NCI-H524 (cell line): ENCODE measurements at places on chromosomes 1 and 21.

GRCh38 chr1:56548571-56548970 is 30.8 kb downstream of the PLPP3 start:
- DNase-seq = no peak

GRCh38 chr1:201137579-201138310 is 10.8 kb upstream of the ASCL5 start:
- no peak for DNase-seq

DNA sequence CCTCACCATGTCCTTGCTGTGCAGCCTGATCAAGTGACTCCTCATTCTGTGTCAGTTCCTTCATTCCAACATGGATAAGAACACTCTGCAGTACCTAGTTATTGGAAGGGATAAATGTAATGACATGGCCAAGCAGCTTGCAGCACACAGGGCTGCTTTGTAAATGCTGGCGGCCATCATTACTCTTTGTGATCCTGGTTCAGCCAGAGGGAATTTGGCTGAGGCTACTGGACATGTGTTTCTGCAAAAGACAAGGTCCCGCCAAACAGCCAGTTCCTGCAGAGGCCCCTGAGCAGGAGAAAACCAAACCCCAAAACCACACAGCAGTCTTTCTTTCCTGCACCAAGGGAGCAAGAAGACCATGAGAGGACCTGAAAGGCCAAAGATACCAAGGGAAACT is 495.8 kb downstream of the AJAP1 start:
- DNase-seq = no peak

- no peak for DNase-seq
Measured at GRCh38 chr1:22738522-22738921, 27.9 kb downstream of the EPHB2 start.

GRCh38 chr1:59669752-59670312 is 144.9 kb upstream of the HOOK1 start:
- no peak for DNase-seq

- DNase-seq = no peak
Measured at GRCh38 chr1:2080884-2081283, 30.7 kb downstream of the PRKCZ start.

GRCh38 chr1:8323706-8324105 is 5.8 kb downstream of the SLC45A1 start:
- no peak for DNase-seq

GRCh38 chr1:17877896-17878295 is 122.8 kb downstream of the ACTL8 start:
- DNase-seq = no peak

GRCh38 chr1:112887599-112888283 is 68.3 kb downstream of the SLC16A1 start:
- peak; percentile 87 for DNase-seq

DNA sequence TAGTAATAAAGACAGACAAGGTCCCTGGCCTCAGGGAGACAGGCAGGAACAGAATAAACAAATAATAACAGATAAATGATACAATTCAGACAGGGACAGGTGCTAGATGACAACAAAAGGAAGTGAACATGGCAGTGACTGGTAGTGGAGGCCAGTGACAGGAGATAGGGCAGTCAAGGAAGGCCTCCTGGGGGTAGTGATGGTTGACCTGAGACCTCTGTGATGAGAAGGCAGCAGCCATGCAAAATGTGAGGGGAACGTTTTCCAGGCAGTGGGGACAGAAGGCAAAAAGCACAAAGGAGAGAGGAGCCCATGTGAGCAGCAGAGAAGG is 18.5 kb downstream of the OPTC start:
- no peak for DNase-seq

- no peak for DNase-seq
Measured at GRCh38 chr1:87045761-87046304, 131.4 kb downstream of the HS2ST1 start.

DNA sequence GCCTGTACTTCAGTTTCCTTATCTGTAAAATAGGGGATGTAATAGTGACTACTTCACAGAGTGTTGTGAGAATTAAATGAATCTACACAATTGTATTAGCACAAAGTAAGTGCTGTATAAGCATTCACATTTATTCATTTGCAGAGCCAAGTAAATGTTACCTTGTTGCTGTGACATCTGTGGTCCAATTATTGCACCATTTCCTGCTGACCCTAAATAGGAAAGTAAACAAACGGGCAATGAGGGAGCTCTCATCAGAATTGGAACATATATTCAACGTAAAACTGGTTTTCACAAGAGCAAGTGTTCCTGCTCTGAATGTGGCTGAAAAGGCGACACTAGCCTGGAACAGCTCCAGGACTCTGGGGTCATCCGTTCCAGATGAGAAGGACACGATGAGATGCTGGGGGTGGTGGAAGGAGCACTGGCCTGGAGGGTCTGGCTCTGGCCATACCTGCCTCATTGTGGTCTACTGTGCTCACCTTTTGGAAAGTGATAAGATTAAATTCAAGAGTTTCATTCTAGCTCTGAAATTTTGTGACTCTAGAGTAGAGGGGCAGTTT is 34.5 kb downstream of the PROX1 start:
- no peak for DNase-seq

DNA sequence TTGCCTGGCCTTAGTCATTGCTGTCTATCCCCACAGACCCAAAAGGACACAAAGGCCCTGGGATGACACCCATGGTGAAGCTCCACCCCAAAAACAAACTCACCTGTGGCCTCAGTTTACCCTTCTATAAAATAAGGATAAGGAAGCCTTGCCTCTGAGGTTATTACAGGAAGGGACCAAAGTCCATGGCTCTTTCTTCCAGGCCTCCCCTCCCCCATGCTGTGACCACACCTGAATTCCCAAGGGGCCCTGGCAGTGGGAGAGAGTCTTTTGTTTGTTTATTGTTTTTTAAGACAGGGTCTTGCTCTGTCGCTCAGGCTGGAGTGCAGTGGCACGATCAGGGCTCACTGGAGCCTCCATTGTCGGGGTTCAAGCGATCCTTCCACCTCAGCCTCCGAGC is 10.5 kb upstream of the TNFRSF25 start:
- DNase-seq = no peak

GRCh38 chr1:201094832-201095231 is 17.4 kb downstream of the CACNA1S start:
- DNase-seq = no peak

DNA sequence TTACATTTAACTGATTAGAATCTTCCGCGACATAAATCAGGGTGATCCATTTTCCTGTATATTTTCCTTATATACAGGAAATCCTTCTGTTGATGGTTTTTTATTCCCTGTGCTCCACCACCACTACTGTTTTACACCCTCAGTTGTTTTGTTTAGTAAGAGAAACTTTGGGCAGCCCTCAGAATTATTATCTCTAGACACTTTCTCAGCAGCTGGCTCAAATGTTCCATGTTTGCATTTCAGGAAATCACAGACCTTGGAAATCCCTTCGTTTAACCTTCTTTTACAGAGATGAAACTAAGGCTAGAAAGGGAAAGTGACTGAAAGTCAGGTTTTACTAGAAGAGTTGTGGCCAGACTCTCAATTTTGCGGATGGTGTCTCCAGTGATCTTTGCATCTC is 15.2 kb downstream of the ZNF697 start:
- DNase-seq = no peak

DNA sequence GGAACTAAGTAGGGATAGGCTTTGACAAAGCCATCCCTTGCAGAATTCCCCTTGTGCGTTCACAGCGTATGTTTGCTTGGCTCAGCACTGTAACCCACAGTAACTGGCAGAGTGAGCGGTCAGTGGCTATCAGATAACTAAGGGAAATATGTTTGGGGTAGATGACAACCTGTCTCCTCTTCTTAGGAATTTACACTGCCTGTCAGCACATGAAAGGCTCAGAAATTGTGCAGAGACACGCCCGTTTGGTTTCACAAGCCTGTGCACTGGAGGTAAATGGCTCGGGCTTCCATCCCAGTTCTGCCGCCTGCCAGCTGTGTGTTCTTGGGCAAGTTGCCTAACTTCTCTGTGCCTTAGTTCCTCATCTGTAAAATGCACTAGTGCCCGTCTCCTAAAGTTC is 101.2 kb downstream of the PRDM2 start:
- DNase-seq = no peak

- no peak for DNase-seq
Measured at GRCh38 chr1:235679644-235680043, 30.1 kb upstream of the GNG4 start.

DNA sequence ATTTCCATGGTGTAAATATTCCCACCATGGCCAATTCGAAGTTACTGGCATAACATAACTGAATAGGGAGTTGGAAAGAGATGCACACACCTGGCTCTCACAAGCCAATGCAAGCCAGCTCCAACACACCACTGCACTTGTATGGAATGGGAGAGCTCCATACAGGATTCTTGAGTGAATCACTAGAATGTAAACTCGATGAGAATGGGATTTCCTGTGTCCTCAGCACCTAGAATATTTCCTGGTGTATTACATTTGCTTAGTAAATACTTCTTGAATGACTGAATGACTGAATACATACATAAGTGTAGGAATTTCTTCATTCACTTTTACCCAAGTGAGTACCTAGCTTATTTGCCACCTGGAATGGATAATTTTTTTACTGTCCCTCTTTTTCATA is 16.2 kb upstream of the PPIE start:
- DNase-seq = no peak

- no peak for DNase-seq
Measured at GRCh38 chr1:20413776-20414140, 72.3 kb downstream of the CAMK2N1 start.

DNA sequence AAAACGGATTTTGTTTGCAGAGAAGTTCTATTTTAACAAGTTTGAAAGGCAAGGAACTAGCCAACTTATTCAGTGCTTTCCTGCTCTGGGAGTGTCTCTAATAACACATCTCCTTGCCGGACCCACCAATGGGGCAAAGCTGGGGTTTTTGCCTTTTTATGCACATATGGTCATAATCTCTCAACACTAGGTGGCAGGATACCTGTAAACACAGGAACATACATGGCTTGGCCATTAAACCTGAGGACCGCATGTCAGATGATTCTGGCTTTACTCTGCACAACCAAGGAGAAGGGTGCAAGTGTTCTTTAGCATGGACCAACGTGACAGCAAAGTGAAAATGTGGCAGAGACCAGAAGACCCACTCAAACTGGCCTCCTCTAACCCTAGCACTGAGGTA is 4.9 kb downstream of the TMEM9 start:
- no peak for DNase-seq

DNA sequence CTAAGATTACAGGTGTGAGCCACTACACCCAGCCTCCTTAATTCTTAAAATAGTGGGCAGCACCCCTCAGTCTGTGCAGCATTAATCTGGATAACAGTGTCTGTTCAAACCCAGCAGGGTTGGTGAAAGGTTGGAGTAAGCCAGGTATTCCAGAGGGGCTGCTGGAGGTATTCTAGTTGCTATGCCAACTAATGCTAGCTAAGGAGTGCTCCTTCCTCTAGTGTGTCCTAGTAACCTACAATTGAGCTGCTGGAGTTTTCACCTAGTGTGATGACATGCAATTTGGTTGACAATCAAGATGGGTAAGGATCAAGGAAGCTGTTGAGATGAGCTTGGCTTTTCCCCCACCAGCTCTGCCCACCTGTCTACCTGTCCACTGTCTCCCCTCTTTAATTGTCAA is 100.2 kb upstream of the IPO9 start:
- no peak for DNase-seq

- no peak for DNase-seq
Measured at GRCh38 chr1:8352471-8352845, 34.5 kb downstream of the SLC45A1 start.

GRCh38 chr1:165882168-165882837 is 54.9 kb downstream of the UCK2 start:
- DNase-seq = no peak

- DNase-seq = no peak
Measured at GRCh38 chr1:237931581-237931980, 40.9 kb upstream of the ZP4 start.

- DNase-seq = no peak
Measured at GRCh38 chr1:84208935-84209334, 64.9 kb downstream of the PRKACB start.

DNA sequence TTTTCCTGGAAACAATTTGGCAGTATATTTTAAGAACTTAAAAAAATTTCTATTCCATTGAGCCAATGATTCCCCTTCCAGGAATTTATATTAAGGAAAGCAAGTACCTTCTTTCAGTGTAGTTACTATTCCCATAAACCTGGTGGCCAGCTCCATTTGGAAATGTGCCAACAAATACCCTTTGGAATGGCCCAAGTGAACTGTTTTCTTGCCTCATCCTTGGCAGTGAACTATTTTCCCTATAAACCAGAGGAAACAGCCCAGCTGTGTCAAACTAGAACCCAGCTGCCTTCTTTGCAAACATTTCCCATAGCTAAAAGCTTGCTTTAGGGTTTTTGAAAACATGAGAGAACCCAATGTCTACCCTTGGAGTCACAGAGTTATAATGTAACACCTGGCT is 496.9 kb downstream of the NEGR1 start:
- DNase-seq = no peak

GRCh38 chr1:181390410-181391077 is 92.8 kb upstream of the CACNA1E start:
- peak; percentile 3 for DNase-seq

DNA sequence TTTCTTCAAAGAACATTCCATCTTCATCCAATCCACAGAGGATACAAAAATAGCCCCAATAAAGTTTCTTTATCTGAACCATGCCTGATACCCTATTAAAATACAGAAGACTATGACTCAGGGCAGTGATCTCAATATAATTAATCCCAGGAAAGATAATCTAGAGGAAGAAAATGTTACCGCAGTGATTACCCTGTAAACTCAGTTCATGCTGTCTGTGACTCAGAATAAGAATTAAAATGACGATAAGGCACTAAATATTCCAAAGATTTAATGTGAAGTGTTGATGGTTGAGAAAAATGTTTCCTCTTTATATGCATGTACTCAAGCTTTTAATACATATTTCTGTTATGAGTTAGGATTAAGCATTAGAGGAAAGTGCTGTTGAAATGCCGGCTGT is 88.6 kb upstream of the LYPLAL1 start:
- DNase-seq = no peak

GRCh38 chr1:58123051-58123450 is 423.5 kb downstream of the OMA1 start:
- DNase-seq = peak; percentile 25

DNA sequence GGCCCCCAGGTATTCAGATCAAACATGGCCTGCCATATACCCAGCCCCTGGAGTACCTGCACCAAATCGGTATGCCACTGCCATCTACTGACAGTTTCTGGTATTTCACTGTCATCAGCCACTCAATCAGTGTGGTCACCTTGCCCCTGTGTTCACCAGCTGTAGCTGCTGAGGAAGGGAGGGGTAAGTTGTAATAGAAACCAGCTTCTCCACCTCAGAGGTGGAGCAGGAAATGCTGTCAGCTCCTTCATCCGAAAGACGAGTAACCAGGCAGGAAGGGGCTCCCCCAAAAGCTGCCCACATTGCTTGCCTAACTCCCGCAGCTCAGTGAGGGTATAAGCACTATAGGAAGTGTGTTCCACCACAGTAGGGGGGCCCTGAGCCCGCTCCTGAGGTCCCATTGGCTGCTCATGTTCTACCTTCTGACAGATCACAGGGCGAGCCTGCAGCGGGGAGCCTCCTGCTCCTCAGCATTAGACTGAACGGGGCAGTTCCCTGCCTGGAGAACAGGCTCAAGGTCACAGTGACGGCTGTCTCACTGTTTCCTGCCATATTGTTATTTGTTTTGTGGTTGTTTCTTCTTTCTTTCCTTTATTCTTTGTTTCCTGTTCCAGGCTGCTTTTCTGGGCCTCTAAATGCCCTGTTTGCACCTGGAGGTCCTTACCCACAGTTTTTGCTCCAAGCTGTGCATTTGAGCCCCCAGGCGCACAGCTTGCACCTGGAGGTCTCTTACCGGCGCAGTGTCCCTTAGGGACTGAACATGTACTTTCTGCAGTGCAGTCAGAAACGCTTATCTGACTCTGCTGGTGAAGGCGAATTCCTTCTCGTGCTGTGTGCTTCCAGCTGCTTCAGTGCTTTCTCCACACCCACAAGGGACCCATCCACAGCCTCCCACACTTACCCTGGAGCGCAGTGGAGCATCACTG is 1638.3 kb downstream of the MRPL39 start:
- DNase-seq = peak; percentile 94
